Stimulated activated CD4-positive, alpha-beta T cell treated with anti-CD3 and anti-CD28 coated beads, Interleukin-4, amount 100 ng/mL, for 24 hours (primary cell): ENCODE measurements at places on chromosomes 11 and 22.

- no peak for DNase-seq
Measured at GRCh38 chr22:21755851-21756284, 20.3 kb upstream of the YPEL1 start.

- no peak for DNase-seq
Measured at GRCh38 chr22:21937821-21938070, 14.9 kb downstream of the PPM1F start.

GRCh38 chr11:14070896-14071295 lies 108.4 kb downstream of the SPON1 start:
- DNase-seq = no peak

- no peak for DNase-seq
Measured at GRCh38 chr11:123559523-123559955, 94.9 kb downstream of the SCN3B start.

DNA sequence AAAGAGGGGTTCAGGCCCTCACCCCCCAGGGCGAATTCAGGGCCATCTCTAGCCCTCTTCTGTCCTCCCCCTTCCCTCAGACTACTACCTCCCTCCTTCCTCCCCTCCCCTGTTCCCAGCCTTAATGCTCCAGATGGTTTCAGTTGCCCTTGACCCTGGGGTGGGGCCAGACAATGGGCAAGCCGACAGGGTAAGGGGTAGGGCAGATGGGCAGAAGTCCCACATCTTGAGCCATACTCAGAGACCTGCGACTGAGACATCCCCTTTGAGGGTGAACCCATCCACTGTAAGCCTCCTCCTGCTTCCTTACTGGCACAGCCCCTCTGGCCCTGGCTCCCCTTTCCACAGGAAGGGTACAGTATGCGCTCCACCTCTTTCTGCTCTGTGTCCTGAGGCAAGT lies 1.9 kb downstream of the RHBDD3 start:
- no peak for DNase-seq

- no peak for DNase-seq
Measured at GRCh38 chr11:36488096-36488495, 22.0 kb downstream of the TRAF6 start.

DNA sequence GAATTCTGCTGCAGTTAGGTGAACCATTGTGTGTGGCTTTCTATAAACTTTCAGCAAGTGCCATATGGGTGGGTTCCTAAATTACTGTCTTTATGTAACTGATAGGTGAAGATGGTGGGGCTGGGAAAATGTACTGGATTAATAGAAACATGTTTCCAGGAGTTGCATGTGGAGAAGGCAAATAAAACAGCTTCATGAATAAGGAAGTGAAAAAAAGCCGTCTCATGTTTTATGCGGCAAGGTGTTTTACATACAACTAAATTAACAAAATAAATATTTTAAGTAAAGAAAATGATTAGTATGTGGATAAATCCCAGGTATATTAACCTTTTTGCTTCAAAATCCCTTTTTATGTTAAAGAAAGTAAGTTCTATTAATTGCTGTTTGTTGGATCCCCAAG lies 67.2 kb downstream of the EXT2 start:
- no peak for DNase-seq

DNA sequence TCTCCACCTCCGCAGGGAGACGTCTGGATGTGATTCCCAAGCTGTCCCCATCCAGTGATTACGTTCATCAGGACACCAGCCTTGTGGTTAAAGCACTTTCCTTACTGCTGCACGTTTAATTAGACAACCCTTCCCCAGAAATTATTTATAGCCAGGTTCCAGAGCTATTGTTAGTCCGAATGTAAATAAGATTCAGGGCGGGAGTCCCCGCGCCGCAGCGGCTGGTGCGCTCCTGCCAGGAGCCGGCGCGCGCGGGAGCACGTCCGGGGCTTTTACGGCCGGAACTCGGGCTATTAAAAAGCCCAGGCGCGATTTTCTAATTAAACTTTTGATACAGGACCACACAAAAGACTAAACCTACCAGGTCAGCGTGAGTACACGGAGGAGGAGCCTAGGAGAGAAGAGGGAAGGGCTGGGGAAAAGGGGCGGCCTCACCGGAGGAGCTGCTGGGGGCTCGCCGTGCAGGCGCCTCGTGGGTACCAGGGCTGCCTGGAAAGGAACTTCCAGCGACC lies 538.3 kb downstream of the OPCML start:
- DNase-seq = no peak

GRCh38 chr22:17065433-17065832 lies 19.4 kb upstream of the IL17RA start:
- no peak for DNase-seq
